ENCODE measurements at places on chromosomes 5 and 9.

GRCh38 chr9:88574953-88575352 lies 40.0 kb downstream of the NXNL2 start:
- DNase-seq, result peak; percentile 30

DNA sequence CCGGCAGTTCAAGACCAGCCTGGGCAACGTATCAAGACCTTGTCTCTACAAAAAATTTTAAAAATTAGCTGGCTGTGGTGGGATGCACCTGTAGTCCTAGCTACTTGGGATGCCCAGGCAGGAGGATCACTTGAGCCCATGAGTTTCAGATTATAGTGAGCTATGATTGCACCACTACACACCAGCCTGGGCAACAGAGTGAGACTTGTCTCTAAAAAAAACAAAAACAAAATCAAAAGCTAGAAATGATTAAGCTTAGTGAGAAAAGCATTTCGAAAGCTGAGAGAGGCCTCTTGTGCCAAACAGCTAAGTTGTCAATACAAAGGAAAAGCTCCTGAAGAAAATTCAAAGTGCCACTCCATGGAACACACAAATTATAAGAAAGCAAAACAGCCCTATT lies 4.8 kb downstream of the FAM151B start:
- DNase-seq, result no peak

DNA sequence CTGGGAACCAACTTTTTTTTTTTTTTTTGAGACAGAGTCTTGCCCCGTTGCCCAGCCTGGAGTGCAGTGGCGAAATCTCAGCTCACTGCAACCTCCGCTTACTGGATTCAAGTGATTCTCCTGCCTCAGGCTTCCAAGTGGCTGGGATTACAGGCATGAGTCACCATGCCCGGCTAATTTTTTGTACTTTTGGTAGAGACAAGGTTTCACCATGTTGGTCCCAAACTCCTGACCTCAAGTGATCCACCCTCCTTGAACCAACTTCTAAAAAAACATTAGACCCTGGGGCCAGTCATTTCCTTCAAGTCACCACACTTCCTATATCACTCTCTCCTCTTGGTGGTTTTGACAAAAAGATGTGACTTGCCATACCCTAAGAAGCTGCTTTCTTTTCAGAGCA lies 10.9 kb upstream of the SHROOM1 start:
- peak; percentile 98 for DNase-seq

- DNase-seq, result no peak
Measured at GRCh38 chr9:92636627-92637026, 33.3 kb downstream of the IPPK start.

DNA sequence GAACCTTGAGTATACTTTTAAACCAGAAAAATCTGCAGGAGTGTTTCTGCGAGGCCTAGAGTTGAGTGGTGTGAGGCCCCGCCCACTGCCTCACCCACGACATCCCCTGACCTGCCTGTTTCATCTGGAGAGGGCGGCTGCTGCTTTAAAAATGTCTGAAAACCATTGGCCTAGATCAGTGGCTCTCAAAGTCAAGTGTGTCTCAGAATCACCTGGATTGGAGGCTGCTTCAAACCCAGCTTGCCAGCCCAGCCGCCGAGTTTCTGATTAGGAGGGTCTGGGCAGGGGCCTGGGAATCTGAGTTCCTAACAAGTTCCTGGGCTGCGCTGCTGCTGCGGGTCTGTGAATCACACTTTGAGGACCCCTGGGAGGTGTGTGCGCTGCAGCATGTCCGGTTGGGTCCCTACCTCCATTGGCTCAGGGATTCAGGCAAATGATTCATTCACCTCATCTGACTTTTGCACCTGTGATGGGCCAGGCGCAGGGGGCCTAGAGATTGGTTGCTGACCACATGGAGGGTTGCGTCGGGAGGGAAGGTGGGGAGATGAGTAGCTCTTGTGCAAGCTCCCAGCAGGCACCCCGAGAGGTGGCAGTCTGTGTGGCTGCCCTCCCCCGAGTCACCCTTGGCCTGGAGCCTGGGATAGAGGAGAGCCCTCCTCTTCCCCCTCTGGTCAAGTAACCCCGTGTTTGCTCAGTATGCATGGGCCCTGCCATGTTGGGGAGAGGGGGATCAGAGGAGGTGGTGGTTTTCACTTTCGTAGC lies 27.6 kb upstream of the HMCN2 start:
- DNase-seq, result no peak
